ENCODE measurements at places on chromosomes 1 and 21.

GRCh38 chr1:46605232-46605631, 1.2 kb upstream of the MKNK1 start:
- DNase-seq: no peak

- no peak for DNase-seq
Observed at GRCh38 chr21:33132054-33132453, 62.1 kb downstream of the OLIG1 start.

- DNase-seq: no peak
Observed at GRCh38 chr1:212637902-212638301, 29.3 kb downstream of the ATF3 start.

DNA sequence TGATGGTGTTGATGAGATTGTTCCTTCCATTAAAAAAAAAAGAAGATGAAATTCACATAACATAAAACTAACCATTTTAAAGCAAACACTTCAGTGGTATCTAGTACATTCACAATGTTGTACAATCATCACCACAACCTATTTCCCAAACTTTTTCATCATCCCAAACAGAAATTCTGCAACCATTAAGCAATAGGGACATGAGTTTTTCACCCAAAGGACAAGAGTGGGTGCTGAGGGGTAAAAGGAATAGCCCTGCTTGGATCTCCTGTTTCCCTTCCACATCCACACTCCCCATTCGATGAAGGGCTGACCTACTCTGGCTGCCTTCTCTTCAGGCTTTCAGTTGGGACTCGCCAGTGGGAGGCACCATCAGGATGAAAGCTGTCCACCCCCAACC, 59.3 kb downstream of the SLC9A1 start:
- DNase-seq: no peak

GRCh38 chr21:45326891-45327440, 39.3 kb upstream of the POFUT2 start:
- no peak for DNase-seq

DNA sequence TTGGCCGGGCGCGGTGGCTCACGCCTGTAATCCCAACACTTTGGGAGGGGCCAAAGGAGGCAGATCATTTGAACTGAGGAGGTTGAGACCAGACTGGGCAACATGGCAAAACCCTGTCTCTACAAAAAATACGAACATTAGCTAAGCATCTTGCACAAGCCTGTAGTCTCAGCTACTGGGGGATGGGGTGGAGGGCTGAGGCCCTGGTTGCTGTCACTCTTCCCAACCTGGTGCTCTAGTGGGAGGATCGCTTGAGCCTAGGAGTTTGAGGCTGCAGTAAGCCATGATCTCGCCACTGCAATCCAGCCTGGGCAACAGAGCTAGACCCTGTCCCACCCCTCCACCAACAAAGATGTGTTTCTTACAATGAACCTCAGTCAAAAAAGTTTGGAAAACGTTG, 2.8 kb downstream of the PHGDH start:
- DNase-seq: no peak

DNA sequence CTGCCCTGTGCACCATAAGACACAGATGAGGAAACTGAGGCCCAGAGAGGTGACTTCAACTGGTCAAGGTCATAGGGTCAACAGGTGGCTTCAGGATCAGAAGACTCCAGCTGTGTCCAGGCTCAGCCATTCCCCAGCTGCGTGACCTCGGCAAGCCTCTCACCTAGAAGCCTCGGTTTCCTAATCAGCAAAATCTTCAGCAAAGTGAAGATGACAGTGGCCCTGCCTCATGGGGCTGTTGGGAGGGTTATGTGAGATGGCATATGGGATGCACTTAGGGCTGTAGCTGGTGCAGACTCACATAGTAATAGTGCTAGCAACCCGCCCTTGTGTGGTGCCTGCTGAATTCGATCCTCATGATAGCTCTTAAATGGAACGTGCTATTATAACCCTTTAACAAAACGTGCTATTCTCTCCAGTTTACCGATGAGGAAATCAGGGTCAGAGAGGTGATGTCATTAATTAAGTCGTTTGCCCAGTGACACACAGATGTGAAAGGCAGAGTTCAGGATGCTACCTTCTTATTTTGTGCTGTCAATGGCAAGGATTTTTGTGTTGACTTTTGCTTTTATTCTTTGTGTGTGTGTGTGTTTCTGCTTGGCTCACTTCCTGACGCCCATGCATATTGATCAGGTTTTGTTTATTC, 472.9 kb downstream of the MATN1 start:
- DNase-seq: no peak

DNA sequence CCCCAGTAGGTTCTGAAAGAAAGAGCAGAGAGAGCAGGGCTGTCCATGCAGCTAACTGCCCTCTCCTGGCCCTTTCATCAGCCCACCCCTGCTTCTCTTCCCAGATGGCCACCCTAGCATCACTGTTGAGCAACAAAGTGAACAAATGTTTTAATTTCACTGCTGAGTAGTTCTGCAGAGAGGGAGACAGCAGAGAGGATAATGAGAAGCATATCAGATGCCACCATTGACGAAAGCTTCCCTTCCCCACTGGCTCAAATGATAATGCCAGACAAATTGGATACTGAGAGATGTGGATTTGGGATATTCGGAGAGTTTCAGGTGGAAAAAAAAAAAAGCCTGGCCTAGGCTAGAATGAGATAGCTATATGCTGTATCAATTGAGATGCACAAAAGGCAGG, 46.8 kb downstream of the ZBTB40 start:
- DNase-seq: no peak

GRCh38 chr21:14453339-14454015, 70.5 kb upstream of the HSPA13 start:
- DNase-seq: no peak

DNA sequence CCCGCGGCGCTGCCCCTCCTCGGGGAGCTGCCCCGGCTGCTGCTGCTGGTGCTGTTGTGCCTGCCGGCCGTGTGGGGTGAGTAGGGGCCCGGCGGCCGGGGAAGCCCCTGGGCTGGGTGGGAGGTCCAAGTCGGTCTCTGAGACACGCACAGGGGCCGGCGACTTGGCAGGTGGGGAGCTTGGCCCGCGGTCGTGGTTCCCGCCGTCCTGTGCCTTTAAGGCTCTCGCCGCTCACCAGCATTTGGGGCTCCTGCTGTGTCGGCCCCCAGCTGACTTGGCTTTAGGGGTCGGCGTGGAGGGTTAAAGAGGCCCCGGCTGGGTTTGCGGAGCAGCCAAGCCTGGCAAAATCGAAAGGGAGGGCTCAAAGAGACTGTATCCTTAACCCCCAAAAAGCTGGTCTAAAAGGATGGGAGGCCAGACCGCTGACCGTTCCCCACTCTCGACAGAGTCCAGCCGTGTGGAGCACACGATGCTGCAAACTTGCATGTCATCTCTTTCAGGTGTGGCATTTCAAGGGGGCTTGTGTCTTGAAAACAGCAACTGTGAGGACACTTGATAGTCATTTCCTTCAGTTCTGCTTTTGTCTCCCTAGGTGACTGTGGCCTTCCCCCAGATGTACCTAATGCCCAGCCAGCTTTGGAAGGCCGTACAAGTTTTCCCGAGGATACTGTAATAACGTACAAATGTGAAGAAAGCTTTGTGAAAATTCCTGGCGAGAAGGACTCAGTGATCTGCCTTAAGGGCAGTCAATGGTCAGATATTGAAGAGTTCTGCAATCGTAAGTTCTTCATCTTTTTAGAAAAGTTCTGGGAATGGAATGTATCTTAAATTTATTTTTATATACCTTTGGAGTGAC, 540 bp downstream of the CD55 start:
- DNase-seq: peak; percentile 4

- DNase-seq: peak; percentile 60
Observed at GRCh38 chr21:34073749-34074282, 438 bp downstream of the MRPS6 start.

- peak; percentile 80 for DNase-seq
Observed at GRCh38 chr1:18575620-18576019, 55.0 kb upstream of the PAX7 start.

All from urothelium cell line (cell line).